ENCODE measurements at places on chromosomes 11 and 22. TPM values are rescaled to one million over a fixed set of nuclear protein-coding genes. Genes with fewer than 3 reads are reported as not detected.

The SLC22A9 gene
- not detected for total RNA-seq

The AP2A2 gene
- total RNA-seq = 19.1 TPM

The SMDT1 gene
- total RNA-seq = 19.4 TPM

The IGF2 gene
- not detected for total RNA-seq

The TSPAN18 gene
- total RNA-seq = not detected

The GLYATL1 gene
- 2.6 TPM for total RNA-seq

The OR8D2 gene
- total RNA-seq = not detected

All from HT1080 (cell line).